ENCODE measurements at places on chromosomes 12 and 14.

DNA sequence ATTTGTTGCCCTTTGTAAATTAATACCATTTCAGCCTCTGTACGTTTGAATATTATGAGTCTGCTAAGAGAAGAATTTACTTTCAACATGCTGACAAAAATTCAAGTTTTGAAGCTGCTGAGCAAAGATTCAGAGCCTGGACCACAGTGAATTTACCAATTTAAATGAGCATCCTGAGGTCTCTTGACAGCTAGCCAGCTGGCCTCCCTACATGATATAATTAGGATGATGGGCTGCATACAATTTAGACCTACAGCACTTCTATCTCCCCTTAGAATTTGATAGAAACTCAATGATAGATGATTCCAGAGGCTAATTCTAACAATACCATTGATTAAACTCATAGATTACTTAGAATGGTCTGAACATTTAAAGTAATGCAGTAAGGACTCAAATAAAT is 10.0 kb upstream of the EEA1 start:
- no peak for DNase-seq

DNA sequence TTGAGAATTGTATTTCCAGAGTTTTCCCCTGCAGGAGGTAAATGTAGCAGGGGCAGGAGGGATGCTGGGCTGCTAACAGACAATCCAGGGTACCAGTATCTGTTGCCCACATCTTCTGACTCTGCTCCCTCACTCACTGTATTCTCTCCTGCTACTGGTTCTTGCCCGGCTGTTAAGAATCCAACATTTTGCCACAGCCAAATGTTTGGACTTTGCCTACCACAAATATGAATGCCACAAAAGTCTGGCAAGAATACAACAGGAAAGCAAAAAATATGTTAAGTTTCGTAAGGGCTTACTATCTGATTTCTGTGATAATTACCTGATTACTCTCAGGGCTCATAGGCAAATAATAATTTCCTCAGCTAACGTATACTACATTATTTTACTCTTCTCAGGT is 160.0 kb downstream of the BCAT1 start:
- DNase-seq, result no peak

DNA sequence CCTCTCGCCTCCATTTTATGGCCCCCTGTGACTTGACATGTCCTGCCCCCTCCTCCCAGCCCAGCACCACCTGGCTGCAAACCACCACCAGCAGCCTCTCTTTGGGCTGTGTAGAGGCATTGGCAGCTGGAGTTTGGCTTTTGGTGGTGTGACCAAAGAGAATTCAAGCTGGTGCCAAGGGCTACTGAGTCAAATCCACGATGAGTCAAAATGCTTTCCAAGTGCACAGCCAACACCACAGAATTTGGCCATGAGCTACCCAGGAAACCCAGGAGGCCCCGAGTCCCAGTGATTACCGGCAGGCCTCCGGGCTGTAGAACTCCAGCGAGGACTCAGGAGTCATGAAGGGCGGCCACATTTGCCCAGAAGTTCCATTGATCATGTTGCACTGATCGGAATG is 53.8 kb downstream of the SCARB1 start:
- DNase-seq, result no peak

- no peak for DNase-seq
Observed at GRCh38 chr12:44158746-44159145, 322.9 kb downstream of the TMEM117 start.

DNA sequence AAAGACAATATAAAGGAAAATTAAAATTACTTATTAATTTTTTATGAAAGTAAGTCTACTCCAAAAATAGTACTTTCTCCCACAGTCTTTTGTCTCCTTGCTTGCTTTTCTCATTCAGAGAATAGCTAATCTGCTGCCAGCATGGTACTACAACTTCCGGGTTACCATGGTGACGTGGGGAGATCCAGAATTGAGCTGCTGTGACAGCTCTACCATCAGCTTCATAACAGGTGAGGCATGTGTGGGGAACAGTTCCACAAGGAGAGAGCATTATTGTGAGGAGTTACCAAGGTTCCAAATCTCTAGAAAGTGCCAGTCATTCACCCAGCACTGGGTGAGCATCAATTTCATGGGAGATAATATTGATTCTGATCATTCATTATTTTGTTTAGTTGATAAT is 197.8 kb downstream of the PTPRO start:
- DNase-seq, result no peak

- no peak for DNase-seq
Observed at GRCh38 chr14:74558655-74559054, 53.4 kb downstream of the LTBP2 start.

GRCh38 chr12:63843254-63843720 is 1.2 kb upstream of the SRGAP1 start:
- no peak for DNase-seq

- no peak for DNase-seq
Observed at GRCh38 chr12:62044450-62045135, 215.6 kb upstream of the USP15 start.

- no peak for DNase-seq
Observed at GRCh38 chr12:125610971-125611370, 545.7 kb downstream of the AACS start.

- DNase-seq, result no peak
Observed at GRCh38 chr12:88172844-88173407, 30.8 kb downstream of the TMTC3 start.

DNA sequence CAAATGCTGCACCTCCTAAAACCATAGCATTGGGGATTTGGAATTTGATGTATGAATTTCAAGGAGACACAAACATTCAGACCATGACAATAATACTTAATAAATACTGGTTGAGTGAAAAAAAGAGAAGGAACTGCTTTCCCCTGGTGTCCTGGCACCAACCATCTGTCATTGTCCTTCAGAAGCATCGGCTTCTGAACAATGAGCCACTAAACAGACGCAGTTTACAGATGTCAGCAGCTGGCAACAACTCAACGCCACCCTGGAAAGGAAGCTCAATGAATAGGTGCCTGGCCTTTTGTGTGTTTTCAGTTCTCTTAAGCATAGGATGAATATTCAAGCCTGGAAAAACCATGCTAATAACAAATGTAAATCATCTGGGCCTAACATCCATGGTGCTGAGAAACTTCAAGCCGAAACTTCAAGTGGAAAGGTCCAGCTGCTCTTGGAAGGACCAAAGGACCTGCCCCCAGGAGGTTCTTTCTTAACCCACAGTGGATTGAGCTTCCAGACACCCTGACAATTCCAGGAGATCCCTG is 101.3 kb downstream of the WIF1 start:
- no peak for DNase-seq

- DNase-seq, result no peak
Observed at GRCh38 chr12:117820216-117820907, 148.4 kb downstream of the KSR2 start.

DNA sequence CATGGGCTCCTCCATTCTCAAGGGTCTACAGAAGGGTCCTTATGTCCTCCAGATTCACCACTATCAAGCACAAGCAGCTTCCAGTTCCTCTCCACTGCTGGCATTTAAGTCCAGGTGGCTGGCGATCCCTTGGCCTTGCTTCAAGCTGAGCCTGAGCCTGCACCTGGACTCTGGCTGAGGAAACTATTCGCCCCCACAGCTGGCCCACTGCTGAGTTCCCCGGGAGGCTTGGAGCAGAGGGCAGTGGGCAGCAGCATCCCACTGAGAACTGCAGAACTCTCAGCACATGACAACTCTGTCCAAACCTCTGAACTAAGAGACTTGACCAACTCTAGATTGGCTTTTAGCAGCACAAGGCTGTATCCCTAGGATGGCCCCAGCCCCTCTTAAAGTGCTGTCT is 11.3 kb upstream of the RABGGTA start:
- DNase-seq, result no peak

DNA sequence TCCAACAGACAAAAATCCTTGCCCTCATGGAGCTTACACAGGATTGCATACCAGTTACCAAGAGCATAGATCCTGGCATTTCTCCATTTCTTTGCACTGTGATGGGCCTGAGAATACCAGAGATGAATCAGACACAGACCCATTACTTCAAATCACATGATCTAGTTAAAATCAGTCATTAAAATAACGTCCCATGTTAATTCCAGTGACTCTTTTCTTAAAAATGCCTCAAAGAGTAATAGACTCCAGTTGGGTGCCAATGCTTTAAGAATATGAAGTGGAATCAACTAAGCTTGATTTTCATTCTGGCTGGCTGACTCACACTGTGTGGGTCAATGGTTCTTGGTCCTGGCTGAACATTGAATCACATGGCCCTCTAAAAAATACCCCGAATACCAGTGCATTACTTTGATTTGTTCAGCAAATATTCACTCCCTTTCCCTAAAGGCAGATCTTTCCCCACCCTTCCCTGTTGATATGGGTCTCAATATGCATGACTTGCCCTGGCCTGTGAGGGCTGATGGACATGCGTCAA is 11.0 kb downstream of the ASB2 start:
- DNase-seq, result no peak

- DNase-seq, result no peak
Observed at GRCh38 chr12:113903381-113903863, 62.7 kb downstream of the RBM19 start.

DNA sequence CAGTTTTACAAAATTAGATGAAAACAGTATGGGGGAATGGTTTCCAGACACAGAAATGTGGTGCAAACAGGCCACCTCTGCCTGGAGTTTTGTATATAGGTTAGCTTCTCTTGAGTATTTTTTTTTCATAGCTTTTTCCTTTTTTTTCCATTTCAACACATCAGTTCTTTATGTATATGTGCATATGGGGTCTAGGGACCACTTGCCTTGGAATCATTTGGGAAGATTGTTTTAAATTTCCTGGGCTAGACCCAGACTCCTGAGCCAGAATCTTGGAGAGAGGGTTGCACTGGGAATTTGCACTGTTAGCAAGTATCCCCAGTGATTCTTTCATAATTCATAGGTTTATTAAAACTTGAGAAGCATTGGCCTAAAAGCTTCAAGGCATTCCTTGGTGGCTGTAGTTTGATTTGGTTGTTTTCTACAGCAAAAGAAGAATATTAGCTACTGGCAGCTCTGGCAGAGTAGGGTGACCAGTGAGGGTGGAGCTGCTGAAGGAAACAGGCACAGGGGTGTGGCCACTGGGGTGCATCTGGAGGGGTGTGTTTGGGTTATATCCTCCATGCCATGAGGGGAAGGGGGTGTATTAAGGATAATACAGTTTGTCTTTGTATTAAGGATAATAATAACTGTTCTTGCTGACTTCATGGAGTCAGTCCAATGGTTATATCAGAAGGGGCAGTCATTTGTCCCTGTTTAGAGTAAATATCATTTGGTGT is 22.8 kb downstream of the PPP1R36 start:
- no peak for DNase-seq

- no peak for DNase-seq
Observed at GRCh38 chr12:95805864-95806671, 15.5 kb upstream of the NTN4 start.

GRCh38 chr12:123984903-123985302 is 11.9 kb downstream of the ZNF664 start:
- DNase-seq, result no peak

GRCh38 chr14:72033365-72033764 is 101.1 kb downstream of the RGS6 start:
- no peak for DNase-seq

- no peak for DNase-seq
Observed at GRCh38 chr14:57502586-57503254, 9.1 kb upstream of the CCDC198 start.

GRCh38 chr12:52829986-52830770 is 3.9 kb downstream of the KRT79 start:
- no peak for DNase-seq

GRCh38 chr14:84343656-84344055 is 1186.3 kb upstream of the FLRT2 start:
- no peak for DNase-seq

GRCh38 chr14:65910108-65910786 is 497.7 kb downstream of the FUT8 start:
- DNase-seq, result no peak

GRCh38 chr12:131159660-131160059 is 206.0 kb downstream of the ADGRD1 start:
- DNase-seq, result no peak

- DNase-seq, result no peak
Observed at GRCh38 chr12:93839064-93839463, 161.9 kb downstream of the CRADD start.

DNA sequence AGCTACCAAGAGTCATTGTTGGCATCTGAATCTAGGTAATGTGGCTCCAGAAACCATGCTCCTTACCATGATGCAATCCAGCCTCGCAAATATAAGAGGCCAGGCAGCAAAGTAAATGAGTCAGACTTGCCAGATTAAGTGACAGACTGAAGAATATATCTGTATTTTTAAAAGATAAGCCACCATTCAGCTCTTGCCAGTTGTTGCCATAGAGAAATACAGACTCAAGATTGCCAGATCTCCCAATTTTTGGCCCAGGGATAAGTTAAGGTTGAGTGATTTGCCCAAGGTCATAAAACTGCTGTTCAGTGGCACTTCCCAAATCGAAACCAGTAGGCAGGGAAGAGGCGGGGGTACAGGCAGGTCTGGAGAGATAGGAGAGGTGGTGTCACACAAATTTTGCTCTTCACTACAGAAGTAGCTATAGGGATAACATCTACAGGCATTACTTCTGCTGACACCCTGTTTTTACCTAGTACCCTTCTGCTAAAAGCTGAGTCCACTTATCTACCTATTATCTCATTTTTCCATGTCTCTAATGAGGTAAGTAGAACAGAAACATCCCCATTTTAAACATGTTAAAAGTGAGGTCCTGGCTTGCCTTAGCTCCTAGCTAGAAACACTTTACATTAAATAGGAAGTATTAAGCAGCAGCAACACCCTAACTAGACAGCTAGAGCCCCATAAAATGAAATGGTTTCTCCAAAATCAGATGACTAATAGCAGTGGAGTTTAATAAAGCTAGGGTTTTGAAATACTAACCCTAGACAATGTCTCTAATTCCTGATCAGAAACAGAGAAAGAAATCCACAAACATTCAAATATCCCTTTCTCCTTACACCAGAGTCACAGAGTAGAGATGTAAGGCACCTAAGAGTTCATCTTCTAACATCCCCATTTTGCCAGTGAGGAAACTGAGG is 19.5 kb downstream of the DCAF5 start:
- no peak for DNase-seq

GRCh38 chr12:124512667-124513296 is 54.6 kb downstream of the NCOR2 start:
- no peak for DNase-seq

- DNase-seq, result no peak
Observed at GRCh38 chr12:71752891-71753290, 1.8 kb upstream of the RAB21 start.

GRCh38 chr14:102525219-102525928 is 15.8 kb upstream of the ANKRD9 start:
- DNase-seq, result no peak

- no peak for DNase-seq
Observed at GRCh38 chr14:102203382-102203781, 63.7 kb downstream of the WDR20 start.
